ENCODE measurements at places on chromosomes 4 and X.

DNA sequence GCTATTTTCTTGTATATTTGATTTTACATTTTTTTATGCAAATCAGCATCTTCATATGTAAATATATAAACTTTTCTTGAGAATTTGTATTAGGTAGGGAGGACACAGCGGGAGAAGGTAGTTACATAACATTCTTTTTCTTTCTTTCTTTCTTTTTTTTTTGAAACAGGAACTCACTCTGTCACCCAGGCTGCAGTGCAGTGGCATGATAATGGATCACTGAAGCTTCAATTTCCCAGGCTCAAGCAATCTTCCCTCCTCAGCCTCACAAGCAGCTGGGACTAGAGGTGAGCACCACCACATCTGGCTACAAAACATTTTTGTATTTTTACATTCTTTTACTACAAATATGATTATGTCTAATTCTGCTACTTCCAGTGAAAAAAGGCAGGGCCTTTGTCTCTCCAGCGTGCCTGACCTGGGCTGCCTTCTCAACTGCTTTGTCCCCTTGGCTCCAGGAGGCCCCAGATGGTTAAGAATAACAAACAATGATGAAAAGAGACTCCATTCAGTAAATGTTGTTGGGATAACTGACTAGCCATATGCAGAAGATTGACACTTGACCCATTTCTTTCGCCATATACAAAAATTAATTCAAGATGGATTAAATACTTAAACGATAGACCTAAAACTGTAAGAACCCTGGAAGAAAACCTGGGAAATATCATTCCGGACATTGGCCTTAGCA lies 46.5 kb upstream of the FAT4 start:
- DNase-seq = no peak

DNA sequence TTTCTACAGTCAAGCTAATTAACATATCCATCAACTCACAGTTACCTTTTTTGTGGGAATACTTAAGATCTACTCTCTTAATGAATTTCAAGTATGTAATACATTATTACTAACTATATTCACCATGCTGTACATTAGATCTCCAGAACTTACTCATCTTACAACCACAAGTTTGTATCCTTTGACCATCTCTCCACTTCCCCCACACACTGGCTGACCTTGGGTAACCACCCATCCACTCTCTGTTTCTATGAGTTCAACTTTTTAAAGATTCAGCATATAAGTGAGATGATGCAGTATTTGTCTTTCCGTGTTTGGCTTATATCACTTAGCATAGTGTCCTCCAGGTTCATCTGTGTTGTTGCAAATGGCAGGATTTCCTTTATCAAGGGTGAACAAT lies 30.5 kb upstream of the MAGED1 start:
- DNase-seq = no peak

- no peak for DNase-seq
These were observed 102.0 kb upstream of the USP38 start for GRCh38 chr4:143082701-143083100.

GRCh38 chrX:145735036-145735435 lies 82.6 kb upstream of the SLITRK2 start:
- DNase-seq = no peak

- peak; percentile 1 for DNase-seq
These were observed 35.3 kb downstream of the ATXN3L start for GRCh38 chrX:13284570-13284969.

GRCh38 chr4:15755321-15756155 lies 22.6 kb upstream of the CD38 start:
- DNase-seq = no peak

DNA sequence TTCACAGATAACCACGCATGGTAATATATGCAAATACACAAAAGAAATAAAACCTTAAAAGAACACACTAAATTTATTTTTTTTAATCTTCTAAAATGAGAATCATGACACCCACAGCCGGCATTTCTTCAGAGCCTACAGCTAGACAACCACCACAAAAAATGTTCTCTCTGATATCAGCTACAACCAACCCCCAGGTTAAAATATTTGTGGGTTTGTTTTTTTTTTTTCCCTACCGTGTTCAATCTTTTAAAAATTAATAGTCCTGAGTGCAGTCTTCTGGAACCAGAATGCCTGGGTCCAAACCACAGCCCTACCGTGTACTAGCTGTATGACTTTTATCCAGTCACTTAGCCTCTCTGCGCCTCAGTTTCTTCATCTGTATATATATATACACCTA lies 36.0 kb downstream of the MAML3 start:
- DNase-seq = no peak

DNA sequence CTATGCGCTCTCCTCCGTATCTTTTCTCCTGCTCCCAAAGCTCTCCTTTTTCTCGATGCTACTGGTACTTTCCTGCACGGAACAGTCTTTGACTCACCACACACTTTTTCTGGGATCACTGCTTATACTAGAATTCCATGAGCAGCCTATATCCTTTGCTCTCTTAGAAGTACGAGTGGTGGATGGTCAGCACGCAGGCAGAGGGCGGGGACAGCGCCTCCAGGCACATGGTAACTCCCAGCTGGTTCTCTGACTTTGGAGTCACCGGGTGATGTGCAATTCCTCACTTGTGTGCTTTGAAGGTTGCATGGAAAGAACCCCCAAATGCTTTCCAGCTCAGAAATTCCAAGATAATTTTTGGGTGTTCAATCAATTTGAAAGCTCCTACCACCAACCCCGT lies 56.0 kb downstream of the STX18 start:
- DNase-seq = no peak

DNA sequence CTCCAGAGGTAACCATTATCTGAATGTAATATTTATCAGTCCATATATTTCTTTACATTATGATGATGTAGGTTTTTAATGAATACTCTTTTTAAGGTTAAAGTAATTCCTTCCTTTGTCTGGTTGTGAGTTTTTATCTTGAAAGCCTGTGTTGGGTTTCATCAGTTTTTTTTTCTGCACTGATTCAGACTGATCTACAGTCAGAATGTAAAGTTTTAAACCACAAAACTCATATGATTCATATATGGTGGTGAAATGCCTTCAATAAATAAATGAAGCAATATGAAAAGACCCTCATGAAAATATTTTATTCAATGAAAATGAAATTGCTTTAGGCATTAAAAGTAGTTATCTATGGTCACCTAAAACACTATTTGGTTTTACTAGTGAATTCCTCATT lies 47.1 kb downstream of the SORBS2 start:
- DNase-seq = no peak

DNA sequence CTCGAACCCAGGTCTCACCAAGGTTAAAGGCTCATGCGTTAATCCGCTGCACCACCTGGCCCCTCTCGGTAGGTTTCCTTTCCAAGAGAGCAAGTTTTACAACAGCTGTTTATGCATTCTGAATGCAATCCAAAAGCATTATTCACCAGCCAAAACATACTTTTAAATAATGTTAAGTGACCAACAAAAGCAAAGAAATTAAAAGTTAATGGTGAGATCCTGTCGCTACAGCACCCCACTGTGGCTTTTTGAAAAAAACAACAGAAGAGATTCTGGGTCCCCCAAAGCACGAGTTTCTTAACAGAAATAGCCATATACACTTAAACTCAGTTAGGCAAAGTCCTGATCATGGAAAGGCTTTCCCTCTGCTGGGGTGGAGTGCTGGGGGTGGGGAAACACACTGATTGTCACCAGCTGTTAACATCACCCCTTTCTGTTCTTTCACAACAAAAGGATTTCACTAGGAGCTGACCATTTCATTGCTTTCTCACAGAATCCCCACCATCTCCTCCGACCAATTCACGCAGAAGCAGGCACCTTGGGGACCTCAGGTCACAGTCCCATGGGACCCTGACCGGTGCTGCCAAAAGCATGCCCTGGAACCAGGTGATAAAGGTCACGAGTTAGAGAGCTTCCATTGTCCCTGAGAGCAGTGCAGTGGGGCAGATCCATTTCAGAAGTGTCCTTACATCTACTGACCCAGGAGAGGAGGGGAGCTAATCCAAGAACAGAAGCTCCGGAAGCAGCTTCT lies 51.2 kb downstream of the ZNF827 start:
- no peak for DNase-seq

- DNase-seq = no peak
These were observed 280.5 kb upstream of the EDA2R start for GRCh38 chrX:66919280-66919832.

DNA sequence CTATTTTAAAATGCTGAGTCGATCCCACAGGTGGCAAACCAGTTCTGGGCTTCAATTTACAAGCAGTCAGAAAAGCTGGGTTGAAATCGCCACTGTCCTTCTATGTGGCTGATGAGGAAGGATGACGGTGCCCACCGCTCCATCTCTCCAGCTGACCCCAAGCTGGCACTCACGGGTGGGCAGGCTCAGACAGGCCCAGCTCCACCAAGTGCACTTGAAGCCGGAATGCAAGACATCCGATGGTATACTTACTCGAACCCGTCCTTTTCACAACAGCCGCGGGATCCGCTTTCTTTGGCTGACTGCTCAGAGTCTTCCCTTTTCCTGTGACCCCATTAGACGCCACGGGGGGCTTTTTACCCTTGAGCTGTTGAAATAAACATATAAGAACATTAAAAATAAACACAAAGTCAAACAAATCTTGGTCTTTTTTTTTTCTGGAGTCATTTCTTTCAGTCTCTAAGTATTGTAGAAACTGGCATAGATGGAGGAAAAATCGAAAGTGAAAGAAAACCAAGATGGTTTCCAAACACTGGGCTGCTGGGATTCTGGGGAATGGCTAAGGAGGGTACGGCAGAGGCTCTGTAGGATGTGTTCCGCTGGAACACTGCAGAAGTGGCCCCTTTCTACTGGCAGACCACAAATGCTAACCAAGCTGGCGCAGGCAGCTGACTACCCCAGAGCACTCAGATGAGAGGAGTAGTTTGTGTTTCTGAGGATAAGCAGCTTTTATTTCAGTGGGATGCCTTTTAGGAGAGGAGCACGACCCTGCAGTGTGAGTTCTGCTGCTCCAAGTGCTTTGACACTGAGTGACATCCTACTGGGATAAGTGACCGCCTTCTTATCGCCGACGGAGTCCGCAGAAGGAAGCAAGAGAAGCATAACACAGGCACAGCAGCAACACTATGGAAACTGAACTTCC lies 160.9 kb downstream of the AFAP1 start:
- peak; percentile 4 for DNase-seq

GRCh38 chr4:154312246-154312645 lies 179.4 kb downstream of the DCHS2 start:
- no peak for DNase-seq

GRCh38 chr4:6727081-6727942 lies 11.3 kb downstream of the BLOC1S4 start:
- no peak for DNase-seq

DNA sequence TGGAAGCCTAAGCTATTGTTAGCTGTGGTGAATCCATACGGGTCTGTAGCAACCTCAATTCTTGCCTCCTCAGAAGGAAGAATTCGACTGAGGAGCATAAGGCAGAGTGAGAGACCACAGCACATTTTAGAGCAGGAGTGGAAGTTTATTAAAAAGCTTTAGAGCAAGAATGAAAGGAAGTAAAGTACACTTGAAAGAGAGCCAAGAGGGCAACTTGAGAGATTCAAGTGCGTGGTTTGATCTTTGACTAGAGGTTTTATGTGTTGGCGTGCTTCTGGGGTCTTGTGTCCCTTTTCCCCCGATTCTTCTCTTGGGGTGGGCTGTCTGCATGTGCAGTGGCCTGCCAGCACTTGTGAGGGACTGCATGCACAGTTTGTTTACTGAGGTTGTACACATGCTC lies 880.6 kb upstream of the INTU start:
- no peak for DNase-seq

- DNase-seq = no peak
These were observed 687.4 kb upstream of the HS3ST1 start for GRCh38 chr4:12116009-12116552.

GRCh38 chrX:130212371-130212770 lies 40.6 kb downstream of the RAB33A start:
- DNase-seq = no peak

GRCh38 chr4:89277412-89277811 lies 30.2 kb downstream of the GPRIN3 start:
- no peak for DNase-seq

- no peak for DNase-seq
These were observed 74.0 kb downstream of the PAK3 start for GRCh38 chrX:111170017-111170416.

Data from NCI-H1105 treated with DMSO at 0.1 percent for 48 hours (cell line).